ENCODE measurements at places on chromosomes 11 and 22.

DNA sequence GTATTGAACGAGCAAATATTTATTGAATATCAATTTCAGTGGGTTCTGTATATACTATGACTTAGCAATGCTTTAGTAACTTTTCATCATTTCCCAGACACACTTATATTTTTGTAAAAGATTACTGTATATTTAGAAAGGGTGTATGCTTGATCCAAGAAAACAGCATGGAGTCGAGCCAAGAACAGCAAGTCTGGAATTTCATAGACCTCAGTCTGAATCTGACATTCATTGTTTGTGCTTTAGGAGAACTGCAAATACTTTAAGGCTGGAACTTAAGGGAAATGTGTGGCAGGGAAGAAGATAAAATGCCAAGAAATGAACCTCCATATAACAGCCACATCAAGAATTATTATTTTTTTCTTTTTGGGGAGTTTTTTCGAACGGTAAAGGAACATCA, 1156.8 kb downstream of the LRRC4C start:
- DNase-seq, result peak; percentile 27

DNA sequence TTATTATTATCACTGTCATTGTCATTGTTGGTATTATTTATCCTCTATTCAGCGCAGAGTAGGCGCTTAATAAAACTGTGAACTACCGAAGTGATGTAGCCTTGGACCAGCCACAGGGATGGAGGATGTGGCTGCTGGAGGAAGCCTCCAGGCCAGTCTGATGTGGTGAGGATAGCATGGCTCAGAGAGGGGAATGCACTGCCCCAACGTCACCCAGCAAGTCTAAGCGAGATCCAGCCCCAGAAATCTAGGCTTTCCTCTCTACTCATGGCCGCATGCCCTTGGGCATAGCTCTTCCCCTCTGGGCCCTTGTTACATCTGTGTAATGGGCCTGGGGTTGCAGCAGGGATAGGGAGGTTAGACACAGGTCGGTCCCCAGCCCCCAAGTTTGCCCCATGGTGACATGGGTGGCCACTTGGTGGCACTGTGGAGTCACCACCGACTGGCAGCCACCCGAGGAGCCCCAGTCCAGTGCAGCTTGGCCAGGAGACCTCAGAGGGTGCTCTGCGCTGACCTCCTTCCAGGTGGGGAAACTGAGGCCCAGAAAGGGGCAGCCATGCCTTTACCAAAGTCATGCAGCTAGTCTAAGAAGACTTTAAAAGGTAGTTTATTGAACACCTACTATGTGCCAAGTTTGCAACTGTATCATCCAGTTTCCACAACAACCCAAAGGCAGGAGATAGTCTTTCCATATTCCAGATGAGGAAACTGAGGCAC, 395.7 kb downstream of the MN1 start:
- DNase-seq, result peak; percentile 36

DNA sequence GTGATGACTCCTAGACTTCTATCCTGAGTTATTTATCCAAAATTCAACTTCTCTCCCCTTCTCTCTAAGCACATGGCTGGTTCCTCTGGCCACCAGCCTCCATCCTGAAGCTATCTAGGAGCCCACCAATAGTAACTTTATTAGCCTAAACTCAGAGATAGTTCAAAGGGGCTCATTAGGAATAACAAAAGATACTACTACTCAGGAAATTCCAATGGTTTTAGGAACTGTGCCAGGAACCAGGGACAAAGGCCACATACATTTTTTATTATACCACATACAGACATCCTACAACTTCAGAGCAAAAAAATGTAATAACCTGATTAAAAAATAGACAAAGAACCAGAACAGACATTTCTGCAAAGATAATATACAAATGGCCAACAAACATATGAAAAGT, 27.9 kb downstream of the SLC25A17 start:
- DNase-seq, result no peak

- no peak for DNase-seq
These were observed 317.5 kb upstream of the ZC3H12C start for GRCh38 chr11:109775686-109776085.

GRCh38 chr11:119684361-119685110, 44.5 kb downstream of the NECTIN1 start:
- peak; percentile 37 for DNase-seq

DNA sequence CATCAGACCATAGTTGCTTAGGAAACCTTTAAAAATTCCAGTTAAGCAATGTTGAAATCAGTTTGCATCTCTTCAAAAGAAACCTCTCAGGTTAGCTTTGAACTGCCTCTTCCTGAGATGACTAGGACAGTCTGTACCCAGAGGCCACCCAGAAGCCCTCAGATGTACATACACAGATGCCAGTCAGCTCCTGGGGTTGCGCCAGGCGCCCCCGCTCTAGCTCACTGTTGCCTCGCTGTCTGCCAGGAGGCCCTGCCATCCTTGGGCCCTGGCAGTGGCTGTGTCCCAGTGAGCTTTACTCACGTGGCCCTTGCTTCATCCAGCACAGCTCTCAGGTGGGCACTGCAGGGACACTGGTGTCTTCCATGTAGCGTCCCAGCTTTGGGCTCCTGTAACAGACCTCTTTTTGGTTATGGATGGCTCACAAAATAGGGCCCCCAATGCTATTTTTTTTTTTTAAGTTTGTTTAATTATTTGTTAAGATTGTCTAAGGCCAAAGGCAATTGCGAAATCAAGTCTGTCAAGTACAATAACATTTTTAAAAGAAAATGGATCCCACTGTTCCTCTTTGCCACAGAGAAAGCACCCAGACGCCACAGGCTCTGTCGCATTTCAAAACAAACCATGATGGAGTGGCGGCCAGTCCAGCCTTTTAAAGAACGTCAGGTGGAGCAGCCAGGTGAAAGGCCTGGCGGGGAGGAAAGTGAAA, 73.4 kb downstream of the NCAPD3 start:
- DNase-seq, result peak; percentile 66

DNA sequence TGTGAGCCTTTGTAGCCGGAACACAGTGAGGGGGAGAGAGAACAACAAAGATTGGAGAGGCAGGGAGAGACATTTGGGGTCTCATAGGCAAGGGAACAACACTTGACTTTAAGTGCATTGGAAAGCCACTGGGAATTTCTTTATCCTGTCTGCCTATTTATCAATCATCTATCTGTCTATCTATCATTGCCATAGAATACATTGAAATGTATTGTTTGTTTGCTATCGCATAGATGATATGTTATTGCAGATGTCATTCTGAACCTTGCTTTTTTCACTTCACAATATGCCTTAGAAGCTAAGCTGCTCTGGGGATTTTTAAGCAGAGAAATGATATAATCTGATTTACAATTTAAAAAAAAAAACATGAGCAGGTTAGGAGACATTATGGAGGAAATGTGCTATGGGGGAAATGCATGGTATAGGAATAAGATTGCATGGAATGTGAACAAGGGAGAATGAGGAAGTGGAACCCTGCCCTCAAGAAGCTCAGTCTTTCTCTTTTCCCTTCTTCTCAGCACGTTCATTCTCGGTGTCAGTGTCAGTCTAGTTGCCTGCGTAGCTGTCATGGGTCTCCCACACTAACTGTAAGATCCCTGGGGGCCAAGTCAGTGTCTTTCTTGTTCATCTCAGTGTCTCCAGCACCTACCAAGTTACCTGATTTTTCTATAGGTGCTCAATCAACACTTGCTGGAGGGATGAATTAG, 158.7 kb upstream of the ARHGAP20 start:
- DNase-seq, result no peak

- peak; percentile 15 for DNase-seq
These were observed 156.4 kb downstream of the SWAP70 start for GRCh38 chr11:9820260-9820659.

- DNase-seq, result no peak
These were observed 48.2 kb downstream of the SGSM3 start for GRCh38 chr22:40418366-40419201.

DNA sequence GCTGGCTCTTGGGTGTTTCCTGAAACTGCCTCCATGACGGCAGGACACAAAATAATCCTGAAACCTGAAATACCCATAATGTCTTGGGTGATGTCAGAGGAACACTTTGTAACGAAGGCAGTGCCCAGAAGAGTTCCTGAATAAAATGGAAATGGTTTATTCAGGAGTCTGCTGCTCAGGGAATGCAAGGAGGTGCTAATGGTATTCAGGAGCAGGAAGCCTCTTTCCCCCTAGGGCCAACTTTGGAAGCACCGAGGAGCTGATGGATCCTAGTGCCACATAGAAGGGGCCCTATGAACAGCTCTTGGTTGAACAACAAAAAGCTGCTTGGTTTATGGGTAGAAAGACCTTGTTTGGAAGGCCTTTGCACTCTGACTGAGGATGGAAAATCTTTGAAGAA, 15.5 kb downstream of the TREH start:
- no peak for DNase-seq

DNA sequence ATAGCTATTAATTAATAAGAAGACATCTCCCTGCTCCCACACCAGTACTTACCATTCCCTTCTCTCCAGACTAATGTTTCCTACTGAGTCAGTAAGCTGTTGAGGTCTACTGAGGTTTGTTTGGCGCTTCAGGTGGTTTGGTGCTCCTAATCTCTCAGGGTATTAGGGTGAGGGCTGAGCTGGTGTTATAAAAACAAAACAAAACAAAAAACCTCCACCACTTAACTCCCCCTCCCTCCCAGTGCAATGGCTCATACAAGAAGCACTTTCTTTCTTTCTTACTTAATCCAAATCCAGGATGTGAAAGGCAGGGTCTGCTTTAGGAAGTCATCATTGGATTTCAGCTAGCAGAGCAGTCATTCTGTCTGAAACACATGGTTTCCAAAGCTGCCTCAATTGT, 15.3 kb downstream of the CSTPP1 start:
- DNase-seq, result no peak

DNA sequence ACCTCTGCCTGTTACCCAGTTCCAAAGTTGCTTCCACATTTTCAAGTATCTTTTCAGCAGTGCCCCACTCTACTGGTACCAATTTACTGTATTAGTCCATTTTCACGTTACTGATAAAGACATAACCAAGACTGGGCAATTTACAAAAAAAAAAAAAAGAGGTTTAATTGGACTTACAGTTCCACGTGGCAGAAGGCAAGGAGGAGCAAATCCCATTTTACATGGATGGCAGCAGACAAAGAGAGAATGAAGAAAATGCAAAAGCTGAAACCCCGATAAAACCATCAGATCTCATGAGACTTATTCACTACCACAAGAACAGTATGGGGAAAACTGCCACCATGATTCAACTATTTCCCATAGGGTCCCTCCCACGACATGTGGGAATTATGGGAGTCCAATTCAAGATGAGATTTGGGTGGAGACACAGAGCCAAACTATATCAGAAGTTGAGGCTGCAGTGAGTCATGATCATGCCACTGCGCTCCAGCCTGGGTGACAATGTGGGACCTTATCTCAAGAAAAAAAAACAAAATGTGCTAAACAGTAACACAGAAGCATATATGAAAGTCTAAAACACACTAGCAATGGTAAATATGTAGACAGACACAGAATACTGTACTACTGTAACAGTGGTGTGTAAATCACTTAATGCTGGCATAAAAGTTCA, 190.3 kb upstream of the ZC3H12C start:
- DNase-seq, result no peak

- no peak for DNase-seq
These were observed 79.4 kb downstream of the RBMXL2 start for GRCh38 chr11:7167976-7168740.

DNA sequence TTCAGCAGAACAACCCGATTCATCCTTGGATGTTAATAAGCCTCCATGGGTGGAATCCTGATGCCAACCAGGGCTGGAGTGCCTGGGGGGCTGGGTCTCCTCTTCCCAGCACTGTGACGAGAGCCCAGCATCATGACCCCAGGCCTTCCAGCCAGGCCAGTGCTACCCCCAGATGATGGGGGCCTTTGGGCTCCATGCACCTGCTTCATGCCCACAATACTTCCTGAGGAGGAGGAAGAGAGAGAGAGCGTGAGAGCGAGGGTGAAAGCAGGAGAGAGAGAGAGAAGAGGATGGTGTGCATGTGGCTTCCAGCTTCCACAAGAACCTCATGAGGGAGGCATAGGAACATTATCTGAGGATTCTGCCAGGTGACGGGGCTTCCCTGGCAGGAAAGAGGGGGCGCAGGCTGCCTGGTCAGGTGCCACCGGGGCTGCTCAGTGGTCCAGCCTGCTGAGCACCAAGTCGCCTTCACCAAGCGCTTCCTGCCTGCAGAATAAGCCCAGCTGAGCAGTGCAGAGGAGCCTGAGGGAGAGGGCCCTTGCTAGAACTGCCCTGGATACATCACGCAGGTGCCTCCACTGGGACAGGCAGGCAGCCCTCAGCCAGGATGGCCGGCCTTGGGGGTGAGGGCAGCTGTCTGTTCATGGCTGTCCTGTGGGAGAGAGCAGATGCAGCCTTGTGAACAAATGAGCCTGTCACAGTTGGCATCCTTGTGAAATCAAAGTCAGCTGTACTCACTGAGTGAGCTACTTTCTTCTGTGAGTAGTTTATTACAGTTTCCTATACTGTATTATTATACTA, 243.3 kb upstream of the B3GAT1 start:
- no peak for DNase-seq

DNA sequence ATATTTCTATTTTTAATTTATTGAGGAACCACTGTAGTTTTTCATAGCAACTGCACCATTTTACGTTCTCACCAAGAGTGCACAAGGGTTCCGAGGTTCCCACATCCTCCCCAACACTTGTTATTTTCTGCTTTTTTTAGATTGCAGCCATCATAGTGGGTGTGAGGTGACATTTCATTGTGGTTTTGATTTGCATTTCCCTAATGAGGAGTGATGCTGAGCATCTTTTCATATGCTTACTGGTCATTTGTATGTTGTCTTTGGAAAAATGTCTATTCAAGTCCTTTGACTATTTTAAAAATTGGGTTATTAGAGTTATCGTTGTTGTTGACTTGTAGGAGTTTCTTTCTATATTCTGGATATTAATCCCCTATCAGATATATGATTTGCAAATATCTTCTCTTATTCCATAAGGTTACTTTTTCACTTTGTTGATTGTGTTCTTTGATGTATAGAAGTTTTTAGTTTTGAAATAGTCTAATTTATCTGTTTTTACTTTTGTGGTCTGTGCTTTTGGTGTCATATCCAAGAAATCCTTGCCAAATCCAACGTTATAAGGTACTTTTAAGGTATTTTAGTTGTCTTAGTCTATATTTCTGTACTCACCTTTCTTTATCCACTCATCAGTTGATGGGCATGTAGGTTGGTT, 9.0 kb downstream of the NEAT1 start:
- peak; percentile 72 for DNase-seq

GRCh38 chr11:126808296-126808695, 192.3 kb downstream of the KIRREL3 start:
- no peak for DNase-seq

GRCh38 chr11:6351782-6352382, 31.6 kb upstream of the CAVIN3 start:
- DNase-seq, result no peak
